ENCODE measurements at places on chromosomes 3 and 15. TPM values are rescaled to one million over a fixed set of nuclear protein-coding genes. Genes with fewer than 3 reads are reported as not detected.
A peak's percentile ranks its signal among the peaks of the same experiment; 100 is the strongest.

GRCh38 chr3:11626084-11626463 lies 17.6 kb downstream of the VGLL4 start:
- no peak for DNase-seq

DNA sequence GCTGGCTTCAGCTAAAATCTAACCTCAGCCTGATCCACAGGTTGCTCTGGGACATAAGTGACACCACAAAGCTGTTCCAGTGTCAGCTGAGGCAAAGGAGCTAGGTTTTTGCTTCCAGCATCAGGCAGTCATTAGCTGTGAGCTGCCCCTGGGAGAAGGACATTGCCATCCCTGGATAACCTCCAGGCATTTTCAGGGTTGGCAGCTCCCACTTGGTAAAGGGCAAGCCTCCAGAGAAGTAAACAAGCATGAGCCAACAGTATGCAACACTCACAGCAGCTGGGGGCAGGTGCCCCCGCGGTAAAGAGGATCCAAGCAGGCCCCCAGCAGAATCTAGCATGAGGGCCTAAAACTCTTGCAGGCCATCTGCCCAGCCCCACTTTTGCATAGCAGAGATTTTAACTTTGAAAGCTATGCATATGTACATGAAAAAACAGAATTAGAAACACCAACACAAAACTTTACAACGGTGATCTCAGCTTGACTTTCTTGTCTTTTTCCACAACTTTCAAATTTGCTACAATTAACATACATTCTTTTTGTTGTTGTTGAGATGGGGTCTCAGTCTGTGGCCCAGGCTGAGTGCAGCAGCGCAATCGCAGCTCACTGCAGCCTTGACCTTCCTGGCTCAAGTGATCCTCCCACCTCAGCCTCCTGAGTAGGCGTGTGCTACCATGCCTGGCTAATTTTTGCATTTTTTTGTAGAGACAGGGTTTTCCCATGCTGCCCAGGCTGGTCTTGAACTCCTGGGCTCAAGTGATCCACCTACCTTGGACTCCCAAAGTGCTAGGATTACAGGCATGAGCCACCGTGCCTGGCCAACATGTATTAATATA lies 83.8 kb upstream of the TPM1 start:
- no peak for DNase-seq

- no peak for DNase-seq
Measured at GRCh38 chr3:159252274-159252673, 450.4 kb downstream of the MFSD1 start.

DNA sequence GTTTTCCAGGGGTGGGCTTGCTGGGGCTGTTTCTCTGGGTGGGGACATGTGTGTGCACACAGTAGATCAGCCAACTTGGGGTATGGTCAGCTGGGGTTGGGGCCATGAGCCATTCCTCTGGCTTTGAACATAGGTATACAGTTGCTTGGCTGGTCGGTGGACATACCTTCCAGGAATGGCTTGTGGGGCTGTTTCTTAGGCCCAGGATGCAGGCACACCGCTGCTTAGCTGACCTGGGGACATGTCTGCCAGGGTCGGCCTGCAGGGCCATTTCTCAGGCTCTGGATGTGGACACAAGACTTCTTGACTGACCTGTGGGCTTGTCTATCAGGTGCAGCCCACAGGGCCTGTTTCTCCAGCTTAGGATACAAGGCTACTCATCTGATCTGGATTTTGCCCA lies 130.6 kb downstream of the DOCK3 start:
- no peak for DNase-seq

DNA sequence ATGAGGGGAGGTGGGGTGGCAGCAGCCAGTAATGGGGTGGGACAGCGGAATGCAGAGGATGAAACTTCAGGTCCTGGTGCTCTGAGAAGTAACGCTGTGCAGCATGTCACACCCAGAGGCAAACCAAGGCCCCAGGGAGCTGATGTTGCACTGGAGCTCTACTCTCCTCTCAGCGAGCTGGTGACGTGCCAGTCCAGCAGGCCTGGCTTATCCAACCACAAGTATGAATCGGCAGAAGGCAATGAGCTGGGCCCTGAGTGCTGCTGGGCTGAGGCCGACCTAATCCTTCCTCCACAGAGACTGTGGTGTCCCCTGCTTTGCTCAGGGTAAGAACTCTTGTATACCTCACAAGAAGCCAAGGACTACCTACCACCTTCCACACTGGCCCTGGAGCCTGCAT lies 30.5 kb downstream of the CD86 start:
- no peak for DNase-seq

DNA sequence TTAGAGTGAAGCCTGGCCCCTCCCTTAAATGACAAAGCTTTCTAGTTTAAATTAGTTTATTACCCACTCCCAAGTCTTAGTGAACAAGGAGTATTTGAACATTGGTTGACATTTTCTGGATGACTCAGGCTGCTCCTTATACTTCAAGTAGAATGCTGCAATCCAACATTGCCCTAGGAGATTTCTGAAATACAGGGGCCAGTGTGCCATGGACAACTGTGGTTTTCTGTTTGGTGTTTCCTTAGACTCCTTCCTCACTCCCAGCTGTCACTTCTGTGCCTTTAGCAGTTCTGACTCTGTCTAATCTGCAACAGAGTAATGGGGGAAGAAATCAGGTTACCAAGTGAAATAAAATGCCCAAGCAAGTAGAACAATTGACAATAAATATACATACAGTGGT lies 116.1 kb upstream of the P2RY1 start:
- no peak for DNase-seq

GRCh38 chr3:191449256-191449655 lies 11.7 kb upstream of the PYDC2 start:
- DNase-seq = no peak

DNA sequence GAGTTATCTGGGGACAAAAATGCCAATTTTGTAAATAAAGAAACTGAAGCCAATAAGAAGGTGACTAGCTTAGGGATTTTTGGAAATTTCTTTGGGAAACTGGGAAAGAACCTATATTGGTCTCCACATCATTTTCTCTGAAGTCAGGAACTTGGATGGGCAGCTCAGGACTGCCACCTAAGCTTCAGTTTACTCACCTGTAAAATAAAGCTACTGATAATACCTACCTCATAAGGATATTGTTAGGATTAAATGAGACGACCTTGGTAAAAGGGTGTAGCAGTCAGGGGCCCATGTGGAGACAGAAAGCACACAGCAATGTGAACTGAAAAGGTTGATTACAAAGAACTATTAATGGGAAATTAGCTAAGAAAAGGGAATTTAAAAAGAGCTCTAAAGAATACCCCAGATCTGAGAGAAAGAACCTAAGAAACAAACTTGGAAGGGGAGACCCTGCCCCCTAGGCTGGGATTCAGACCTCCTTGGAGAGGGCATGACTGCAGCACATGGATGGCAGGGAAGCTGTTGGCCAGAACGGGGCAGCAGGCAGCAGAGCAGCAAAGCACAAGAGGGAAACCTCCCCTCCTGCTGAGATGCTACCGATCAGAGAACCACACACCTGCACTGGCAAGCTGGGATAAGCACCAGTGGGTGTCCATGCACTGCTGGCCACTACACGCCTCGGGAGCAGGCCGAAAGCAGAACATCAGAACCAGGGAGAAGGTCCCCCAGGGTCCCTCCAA lies 83.7 kb upstream of the THBS1 start:
- no peak for DNase-seq

DNA sequence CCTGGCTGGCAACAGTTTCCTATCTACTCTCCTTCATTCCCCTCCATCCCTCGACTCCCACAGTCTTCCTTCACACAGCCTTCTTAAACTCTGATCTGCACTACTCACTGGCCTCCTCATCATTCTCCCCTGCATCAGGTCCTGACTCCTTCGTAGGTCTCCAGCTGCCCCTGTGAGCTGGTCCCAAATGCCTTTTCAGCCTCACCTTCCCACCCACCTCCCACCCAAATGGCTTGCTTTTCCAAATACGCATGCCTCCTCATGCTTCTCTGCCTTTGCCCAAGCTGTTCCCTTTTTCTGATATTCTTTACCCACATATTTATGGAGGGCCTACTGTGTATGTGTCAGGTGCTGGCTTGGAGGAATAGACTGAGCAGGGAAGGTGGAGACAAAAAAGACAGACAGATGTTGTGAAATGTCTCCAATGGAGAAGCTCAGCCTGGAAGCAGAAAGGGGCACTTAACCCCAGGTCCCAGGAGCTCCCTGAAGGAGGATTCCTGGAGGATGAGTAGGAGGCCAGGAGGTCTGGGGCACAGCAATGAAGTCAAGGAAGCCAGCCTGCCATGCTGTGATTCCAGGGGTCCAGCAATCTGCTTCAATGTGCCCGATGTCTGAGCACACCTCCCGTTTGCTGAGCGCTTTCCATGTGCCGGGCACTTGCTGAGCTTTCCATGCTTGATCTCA lies 252.2 kb downstream of the SHQ1 start:
- DNase-seq = no peak

DNA sequence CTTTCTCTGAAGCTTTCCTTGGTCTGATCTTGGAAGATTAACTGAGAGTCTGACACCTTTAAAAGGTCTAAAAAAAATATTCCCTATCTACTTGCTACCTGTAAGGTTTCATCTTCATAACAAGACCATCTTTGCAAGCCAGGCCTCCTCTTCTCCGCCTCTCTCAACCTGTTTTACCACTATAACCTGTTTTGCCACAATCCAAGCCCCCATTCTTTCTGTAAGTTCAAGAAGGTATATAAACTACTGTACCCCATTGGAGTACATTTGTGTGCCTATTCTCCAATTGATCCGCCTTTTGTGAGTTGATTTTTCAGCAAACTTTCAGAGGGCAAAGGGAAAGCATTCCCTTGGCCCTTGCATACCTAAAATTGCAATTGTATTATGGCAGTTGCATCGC lies 319.3 kb upstream of the NECTIN3 start:
- no peak for DNase-seq

DNA sequence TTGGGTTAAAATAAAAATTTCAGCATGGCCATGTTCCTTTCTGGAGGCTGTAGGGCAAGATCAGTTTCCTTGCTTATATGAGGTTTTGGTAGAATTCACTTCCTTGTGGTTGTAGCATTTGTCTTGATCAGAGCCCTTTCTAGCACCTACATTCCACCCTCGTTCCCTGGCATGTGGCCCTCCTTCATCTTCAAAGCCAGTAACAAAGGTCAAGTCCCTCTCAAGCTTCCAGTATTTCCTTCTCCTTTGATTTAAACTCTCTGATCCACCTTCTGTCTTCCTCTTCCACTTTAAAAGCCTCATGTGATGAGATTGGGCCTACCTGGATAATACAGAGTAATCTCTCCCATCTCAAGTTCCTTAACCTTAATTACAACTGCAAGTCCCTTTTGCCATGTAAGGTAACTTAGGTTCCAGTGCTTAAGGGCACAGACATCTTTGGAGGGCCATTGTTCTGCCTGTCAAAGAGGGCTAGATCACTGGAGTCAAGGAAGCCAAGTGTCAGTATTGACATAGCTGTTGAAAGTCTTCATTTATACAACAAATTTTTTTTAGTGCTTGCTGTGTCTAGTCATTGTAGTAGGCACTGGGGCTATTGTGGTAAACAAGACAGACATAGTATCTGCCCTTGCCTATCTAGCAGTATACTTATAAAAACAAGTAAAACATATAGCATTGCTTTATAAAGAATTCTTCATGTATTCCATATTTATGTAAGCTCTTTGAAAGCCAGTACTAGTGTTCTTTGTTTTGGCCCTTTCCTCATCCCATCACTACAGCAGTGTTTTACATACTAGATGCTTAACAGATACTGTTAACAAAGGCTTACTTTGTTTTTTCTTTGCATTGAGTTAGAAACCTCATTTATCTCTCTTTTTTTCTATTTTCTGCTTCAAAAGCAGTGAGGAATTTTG lies 40.7 kb downstream of the GLCE start:
- no peak for DNase-seq

GRCh38 chr3:148087601-148088371 lies 609.9 kb upstream of the AGTR1 start:
- no peak for DNase-seq

DNA sequence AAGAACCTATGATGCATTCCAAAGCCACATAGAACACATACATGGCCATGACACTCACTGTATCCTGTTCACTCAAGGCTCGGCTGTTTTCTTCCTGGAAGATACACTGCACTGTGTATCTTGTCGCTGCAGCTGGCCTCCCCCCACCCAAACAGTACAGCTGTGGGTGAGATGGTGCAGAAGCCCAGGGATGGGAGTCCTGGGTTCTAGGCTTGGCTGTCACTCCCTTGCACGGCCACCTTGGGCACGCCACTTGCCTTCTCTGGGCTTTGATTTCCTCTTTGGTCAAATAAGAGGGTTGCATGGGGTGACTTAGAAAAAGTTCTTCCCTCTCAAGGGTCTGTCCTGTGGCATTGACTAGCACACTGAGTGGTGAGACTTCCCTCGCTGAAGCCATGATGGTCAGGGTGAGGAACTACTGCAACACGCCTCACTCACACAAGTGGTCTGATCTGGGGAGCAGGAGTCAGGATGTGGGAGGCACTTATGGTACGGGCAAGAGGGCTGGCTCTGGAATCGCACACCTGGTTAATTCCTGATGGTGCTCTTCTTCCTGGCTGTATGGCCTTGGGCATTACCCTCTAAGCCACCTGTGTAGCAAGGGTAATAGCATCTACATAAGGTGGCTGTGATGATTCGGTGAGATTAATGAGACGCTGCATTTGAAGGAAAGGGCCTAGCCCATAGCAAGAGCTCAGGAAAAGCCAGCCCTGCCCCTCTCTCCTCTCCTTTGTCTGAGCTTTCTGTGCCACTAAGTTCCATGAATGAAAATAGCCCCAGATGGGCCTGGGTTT lies 44.0 kb downstream of the ANP32A start:
- no peak for DNase-seq

GRCh38 chr3:137294139-137294538 lies 336.4 kb downstream of the IL20RB start:
- DNase-seq = no peak

DNA sequence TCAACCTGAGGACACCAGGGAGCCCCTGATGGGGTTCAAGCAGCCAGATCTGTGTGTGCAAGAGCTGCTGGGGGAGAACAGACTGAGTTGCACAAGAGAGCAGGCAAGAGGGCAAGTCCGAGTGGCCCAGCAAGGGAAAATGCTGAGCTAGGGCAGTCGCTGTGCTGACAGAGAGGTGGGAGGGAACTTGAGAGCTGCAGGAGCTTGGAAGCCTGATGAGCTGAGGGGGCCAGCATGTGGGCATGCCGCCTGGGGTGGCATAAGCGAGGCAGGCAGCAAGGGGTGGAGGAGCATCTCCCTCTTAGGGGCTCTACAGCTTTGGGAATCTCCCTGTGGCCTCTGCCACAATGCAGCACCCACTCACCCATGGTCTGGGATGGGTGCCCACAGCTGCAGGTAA lies 4.7 kb upstream of the CORO2B start:
- DNase-seq = no peak

- no peak for DNase-seq
Measured at GRCh38 chr3:133970916-133971315, 58.8 kb downstream of the SLCO2A1 start.

GRCh38 chr15:88710027-88710715 lies 71.4 kb downstream of the ISG20 start:
- peak; percentile 67 for DNase-seq

- no peak for DNase-seq
Measured at GRCh38 chr3:29240248-29240647, 40.6 kb upstream of the RBMS3 start.

Gene ULK3
- total RNA-seq = 25.6 TPM

Gene GABRA5
- not detected for total RNA-seq

Gene PLSCR5
- total RNA-seq = not detected

Gene AHSG
- not detected for total RNA-seq

Gene TMEM108
- 1.3 TPM for total RNA-seq

Gene VILL
- total RNA-seq = 2.6 TPM

Gene SCG5
- total RNA-seq = 0.30 TPM

Gene FANCD2OS
- total RNA-seq = not detected
